ENCODE measurements at places on chromosomes 2 and 18.

DNA sequence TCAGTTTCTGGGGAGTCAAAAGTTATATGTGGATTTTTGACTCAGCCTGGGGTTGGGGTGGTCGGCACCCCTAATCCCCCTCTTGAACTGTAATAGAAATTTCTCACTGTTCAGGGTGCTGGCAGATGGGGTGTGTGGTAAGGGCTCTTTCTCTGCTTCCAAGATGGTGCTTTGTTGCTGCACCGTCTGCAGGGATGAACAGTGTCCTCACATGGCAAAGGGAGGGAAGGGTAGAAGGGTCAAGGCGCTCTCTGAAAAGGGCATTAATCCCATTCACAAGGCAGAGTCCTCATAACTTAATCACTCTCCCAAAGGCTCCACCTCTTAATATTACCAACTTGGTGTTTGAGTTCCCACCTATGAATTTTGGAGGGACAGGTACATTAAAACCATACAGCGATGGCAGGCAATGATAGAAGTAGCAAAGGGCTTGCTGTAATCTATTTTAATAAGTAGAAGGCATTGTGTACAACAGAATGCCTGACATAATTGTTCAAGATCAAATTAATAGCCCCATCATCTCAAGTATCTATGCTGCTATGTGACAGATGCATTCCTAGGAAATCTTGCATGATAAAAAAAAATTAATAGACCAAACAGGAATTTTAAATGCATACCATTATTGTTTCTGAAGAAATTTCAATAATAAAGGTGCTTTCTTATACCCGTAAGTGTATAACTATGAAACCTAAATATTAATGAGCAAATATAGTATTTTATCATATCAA, 28.1 kb downstream of the MMADHC start:
- no peak for DNase-seq

DNA sequence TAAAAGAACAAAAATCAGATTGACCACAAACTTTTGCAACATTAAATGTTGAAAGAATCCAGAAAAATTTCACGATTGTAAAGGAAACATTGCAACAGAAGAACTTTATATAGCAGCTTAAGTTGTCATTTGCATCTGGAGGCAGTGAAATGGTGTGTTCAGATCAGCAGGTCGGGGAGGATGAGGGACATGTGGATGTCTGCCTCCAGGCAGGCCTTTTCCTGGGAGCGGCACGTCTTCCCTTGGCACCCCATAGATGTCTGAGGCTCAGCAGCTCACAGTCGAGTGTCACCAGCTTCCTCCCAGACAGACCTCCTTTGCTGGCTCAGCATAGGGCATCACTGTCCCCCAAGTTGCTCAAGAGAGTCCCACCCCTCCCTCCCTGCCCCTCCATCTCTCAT, 44.3 kb upstream of the ASB1 start:
- no peak for DNase-seq

GRCh38 chr18:77981874-77982273, 732.2 kb downstream of the GALR1 start:
- no peak for DNase-seq

GRCh38 chr2:9398881-9399780, 24.2 kb downstream of the ITGB1BP1 start:
- DNase-seq = no peak

DNA sequence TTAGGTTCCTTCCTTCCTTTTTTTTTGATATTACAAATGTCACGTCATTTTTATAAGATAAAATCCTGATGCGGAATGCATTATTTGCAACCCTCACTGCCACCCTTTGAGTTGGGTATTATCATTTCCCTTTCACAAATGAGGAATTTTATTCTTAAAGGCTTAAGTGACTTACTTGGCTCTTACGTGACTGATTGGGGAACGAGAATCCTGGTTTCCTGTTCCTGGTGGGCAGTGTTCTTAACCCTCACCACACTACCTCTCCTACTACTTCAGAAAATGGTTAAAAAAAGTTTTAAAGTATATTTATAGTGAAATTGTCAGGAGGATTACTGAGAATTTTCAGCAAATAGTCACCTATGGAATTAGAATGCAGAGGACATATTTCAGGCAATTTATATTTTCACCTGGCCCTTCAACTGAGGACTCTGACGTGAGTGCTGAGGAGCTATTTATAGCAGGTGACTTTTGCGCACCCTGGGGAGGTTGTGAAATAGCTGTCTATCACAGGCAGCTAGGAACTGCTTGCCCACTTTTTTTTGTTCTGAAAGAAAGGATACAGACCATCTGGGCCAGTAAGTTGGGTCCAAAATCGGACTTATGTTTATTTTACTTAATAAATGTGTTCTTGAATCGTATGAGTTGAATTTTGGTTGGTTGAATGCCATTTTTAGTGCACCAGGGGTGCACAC, 18.7 kb upstream of the RASGRP3 start:
- DNase-seq = no peak

DNA sequence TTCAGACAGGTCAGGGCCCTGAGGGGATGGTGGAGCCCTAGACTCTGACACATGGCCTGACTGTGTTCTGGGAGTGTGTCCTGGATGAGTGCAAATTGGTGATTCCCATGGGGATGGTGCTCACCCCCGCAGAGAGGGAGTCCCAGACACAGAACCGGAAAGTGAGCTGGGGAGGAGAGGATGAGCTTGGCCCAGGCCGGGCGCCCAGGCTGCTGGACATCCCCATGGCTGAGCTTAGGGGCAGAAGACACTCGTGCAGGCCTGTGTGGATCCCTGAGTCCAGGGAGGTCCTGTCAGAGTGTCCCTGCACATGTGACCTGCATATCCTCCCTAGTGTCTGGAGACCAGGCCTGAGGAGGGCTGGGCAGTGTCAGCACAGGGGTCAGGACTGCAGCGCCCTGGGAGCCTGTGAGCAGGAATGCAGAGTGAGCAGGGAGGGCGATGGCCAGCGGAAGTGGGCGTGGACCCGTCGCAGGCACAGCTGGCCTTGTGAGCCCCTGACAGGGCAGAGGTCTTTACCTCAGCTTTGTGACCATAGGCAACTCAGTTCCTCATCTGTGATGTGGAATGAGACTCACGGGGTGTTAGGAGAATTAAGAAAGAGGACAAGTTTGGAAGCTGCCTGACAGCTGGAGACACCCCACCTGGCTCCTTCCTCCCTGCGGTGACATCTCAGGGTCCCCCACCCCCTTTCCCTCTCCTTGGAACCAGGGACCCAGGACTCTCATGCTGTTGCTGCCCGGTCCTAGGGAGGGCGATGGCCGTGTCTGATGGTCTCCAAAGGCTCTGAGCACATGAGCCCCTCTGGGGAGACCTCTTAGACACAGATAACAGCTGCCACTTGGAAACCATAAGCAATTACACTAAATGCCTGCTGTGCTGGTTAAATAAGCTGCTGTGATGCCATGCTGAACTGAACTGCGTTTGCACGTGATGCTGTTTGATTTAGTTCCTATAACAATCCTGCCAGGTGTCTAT, 62.6 kb upstream of the HS6ST1 start:
- DNase-seq = peak; percentile 49

- peak; percentile 54 for DNase-seq
These were observed 1294.1 kb upstream of the CHAC2 start for GRCh38 chr2:52473526-52473925.

Data from mesenchymal stem cell (in vitro differentiated cells and primary cell).